Stimulated activated CD8-positive, alpha-beta memory T cell treated with anti-CD3 and anti-CD28 coated beads, Interleukin-7, amount 100 ng/mL, for 48 hours (primary cell): ENCODE measurements at places on chromosomes 13 and 19.
A peak's percentile ranks its signal among the peaks of the same experiment; 100 is the strongest.

- no peak for DNase-seq
Measured at GRCh38 chr13:108227651-108228272, 9.6 kb downstream of the ABHD13 start.

DNA sequence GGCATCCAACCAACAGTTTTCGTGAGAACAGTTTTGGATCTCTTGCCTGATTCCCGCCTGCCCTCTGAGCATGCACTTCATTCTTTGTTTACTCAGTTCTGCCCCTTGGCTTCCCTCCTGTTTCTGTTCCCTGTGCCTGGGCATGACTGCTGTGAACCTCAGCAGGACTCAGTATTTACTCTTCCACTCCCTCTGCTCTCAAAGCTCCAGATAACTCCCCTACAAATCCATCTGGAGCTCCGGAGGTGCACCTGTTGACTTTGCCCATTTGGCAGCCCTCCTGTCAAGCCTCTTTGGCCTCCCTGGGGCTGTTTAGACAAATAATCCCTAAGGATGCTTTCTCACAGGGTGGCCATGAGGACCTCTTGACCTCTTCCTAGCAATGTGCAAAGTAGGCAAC, 34.2 kb upstream of the ARGLU1 start:
- no peak for DNase-seq

DNA sequence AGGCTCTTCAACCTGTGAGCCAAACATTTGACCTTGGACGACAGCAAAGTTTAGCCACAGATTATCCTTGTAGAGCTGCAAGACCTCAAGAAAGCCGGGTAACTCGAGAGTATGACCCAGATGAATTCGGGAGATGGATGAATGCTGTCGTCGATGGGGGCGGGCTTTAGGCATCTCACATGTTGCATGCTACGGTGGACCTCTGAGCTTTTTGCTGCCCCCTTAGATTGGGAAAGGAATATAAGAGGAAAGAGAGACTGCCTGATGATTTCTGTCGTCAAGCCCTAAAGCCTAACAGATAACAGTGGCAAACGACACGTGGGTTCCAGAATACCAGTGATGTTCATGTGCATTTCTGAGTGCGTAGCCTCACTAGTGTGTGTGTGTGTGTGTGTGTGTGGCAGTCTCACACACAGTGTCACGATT, 730 bp upstream of the ABCC4 start:
- DNase-seq = no peak

DNA sequence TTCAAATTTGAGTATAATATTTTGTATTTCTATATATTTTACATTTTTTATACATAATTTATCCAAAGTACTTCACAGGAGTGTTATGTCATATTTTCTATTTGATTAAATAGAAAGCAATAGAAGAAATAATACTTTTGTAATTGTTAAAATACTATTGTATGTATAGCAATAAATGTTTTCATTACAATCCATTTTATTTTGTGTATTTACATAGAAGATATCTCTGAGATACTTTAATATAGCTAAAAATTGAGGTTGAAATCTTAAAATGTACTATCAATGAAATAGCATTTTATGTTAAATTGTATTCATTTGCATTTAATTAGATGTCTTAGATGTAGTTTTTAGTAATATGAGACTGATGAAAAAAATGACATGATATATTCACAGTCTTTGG, 1109.6 kb upstream of the MIR17HG start:
- DNase-seq = no peak

DNA sequence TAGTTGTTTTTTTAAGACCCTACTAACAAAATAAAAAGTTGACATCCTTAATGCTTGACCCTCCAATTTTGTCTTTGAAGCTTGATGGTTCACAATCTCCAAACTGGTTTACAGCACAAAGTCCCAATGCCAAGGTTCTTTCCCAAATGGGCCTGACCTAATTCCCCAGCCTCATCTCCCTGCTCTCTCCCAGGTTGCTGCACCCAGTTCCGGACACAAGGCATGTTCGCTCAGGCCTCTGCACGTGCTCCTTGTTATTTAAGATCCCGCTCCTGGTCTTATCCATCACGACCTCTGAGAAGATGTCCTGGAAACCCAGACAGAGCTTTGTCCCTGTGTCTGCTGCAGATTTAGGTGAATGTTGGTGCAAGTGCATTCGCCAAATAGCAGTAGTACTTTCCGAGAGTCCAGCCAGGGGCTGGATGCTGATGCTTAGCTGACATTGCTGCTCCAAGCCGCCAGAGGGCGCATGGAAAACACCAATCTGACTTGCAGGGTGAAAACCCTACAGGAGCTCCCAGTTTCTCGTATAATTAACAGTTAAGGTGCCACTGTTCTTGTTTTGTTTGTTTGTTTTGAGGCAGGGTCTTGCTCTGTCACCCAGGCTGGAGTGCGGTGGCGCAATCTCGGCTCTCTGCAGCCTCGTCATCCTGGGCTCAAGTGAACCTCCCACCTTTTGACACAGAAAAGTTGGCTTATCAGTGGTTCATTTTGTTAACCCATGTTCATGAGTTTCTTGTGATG, 18.5 kb downstream of the LYPD3 start:
- peak; percentile 30 for DNase-seq

DNA sequence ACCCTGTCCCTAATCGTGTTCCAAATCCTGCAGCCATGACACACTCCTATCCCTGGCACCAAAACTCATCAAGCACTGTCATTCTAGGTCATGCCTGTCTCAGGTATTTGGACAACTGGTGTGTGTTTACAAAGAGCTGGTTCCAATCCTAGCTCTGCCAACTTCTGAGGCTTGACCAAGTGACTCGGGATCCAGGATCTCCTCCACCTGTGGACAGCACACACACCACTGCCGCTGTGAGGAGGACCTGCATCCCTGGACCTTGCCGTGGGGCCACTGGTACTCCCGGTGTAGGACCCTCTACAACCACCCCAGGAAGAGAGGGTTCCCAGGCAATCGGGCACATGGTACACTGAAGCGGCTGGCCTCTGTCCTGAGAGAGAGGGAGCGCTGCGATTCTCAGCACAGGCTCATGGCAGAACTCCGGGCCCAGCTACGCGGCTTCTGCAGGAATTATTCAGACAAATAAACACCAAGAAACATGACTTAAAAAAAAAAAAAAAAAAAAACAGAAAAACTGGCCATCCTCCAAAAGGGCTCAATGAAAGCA, 20.4 kb downstream of the MLLT1 start:
- no peak for DNase-seq

DNA sequence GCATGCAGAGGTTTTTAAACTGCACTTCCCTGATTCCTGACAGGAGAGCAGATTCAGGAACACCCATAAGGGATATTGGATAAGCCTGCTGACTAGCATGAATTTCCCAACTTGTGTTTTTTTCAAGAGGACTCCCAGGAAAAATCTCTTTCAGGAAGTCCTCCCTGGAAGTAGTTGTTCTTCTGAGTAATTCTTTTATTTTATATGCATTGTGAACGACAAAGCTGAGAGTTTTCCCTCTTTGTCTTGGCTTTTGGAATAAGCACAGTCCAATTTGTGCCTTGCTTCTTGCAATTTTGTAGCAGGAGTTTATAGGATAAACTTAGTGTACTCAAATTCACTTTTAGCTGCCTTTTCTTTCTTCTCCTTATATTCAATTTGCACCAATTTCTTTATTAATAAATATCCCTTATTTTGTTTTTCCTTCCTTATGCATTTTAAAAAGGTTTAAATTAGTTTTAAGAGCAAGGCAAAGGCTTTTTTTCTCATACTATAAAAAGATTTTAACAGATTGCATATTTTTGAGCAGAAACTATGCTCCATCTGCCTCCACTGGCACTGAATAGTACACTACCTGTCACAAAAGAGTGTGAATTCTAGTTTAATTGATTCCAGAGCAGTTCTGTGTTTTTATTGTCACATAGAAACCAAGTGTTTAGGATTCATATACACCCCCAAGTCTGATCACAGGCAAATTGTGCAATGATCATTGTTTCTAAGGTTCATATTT, 543.3 kb upstream of the SPRY2 start:
- no peak for DNase-seq

DNA sequence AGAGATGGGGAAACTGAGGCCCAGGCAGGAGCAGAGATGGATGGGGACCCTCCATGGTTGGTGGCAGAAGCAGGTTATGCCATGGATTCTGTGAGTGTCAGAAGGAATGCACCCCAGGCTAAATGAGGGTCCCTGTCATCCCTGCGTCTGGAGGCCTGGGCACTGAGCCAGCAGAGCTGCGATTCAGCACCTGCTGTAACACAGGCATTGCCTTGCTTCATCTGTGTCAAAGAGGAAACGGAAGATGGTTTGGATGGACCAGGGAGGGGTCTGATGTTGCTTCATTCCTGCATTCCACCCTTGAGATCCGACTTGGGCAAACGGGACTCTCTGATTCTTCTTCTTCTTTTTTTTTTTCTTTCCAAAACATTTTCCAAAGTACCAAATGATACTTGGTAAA, 1.2 kb downstream of the C5AR1 start:
- no peak for DNase-seq
